Activated CD4-positive, alpha-beta T cell treated with anti-CD3 and anti-CD28 coated beads, Interleukin-2, amount 50 U/mL, for 4 hours (primary cell): ENCODE measurements at places on chromosomes 3 and 15.

- no peak for DNase-seq
These were observed 112.7 kb downstream of the KLF13 start for GRCh38 chr15:31439328-31439727.

DNA sequence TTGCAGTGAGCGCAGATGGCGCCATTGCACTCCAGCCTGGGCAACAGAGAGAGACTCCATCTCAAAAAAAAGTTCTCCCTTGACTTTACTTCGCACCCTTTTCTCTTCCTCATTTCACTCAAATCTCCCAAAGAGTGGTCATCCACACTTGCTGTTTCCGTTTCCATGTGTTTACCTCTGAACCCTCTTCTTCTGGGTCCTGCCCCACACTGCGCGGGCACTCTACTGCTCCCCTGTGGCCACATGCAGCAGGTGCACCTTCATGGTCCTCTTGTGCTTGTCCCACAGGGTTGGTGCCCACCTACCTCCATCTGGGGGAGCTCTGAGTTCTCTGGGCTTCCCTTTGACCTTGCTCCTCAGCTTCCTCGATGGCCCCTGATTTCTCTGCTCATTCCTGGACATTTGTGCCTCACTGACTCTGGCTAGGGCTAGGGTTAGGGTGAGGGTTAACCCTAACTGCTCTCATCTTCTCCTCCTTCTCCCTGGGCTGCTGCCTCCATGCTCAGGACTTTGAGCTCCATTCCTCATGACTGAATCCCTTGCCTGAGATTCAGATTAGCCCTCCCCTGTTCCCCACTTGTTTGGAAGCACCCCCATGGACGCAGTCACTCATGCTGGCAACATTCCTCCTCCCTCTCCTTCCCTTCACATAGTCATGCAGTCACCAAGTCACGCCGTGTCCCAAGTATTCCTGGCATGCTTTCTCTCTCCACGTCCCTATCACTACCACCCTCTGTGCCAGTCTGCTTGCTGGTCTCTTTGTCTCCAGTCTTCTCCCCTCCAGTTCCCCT is 26.6 kb upstream of the KY start:
- DNase-seq: no peak

GRCh38 chr3:71989165-71989564 is 204.2 kb upstream of the PROK2 start:
- DNase-seq: no peak

DNA sequence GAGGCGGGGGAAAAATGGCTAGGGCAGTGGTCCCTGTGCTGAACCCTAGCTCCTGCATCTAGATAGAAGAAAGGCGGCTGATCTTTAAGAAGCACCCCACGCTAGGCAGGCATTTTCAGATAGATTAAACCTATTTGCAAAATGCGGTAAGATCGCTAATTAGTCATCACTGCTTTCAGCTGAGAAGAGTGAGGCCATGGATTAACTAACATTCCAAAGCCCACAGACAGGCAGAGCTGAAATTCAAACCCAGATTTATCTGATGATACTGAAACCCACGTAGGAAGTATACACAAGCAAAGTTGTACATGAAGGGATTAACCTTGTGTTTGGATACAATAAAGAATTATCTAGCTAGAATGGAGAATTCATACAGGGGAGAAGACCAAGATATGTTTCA is 4.8 kb downstream of the ADPGK start:
- no peak for DNase-seq

DNA sequence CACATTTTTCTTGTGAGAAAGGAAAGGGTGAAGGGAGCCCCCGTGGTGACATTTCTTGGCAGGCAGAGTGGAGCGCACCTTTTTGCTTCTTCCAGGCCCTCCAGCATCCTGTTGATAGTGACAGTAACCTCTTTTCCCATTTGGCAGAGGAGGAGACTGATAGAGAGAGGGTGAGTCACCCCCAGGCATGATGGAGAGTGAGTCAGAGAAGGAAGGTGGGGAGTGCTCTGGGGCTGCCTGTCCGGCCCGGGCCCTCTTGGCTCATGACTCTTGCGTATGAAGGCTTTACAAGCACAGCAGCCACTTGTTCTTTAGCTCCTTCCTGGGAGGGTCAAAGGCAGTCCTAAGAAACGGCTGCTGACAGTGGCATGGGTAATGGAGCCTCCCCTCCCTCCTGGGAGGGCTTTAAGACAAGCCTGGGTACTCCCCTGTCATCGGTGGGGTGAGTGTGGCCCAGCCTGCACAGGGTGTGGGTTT is 16.0 kb downstream of the ANKRD63 start:
- DNase-seq: no peak

DNA sequence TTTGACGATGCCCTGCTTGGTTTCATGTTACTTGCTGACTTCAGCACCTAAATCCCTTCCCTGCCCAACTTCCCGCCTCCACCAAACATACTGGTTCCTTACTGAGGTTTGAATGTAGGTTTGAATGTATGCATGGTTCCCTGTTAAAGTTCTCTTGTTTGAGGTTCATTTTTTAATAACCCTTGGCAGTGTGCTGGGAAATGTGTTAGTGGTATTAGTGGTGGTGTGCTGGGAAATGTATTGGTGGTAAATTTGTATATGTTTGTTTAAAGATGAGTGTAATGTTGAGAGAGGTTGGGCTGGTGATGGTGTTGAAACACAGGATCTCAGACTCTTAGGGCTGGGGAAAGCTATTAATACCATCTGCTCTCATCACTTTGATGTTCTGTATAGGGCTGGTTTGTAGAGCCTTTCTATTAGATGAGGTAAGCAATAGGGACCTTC is 392.7 kb downstream of the PTPRG start:
- DNase-seq: no peak

DNA sequence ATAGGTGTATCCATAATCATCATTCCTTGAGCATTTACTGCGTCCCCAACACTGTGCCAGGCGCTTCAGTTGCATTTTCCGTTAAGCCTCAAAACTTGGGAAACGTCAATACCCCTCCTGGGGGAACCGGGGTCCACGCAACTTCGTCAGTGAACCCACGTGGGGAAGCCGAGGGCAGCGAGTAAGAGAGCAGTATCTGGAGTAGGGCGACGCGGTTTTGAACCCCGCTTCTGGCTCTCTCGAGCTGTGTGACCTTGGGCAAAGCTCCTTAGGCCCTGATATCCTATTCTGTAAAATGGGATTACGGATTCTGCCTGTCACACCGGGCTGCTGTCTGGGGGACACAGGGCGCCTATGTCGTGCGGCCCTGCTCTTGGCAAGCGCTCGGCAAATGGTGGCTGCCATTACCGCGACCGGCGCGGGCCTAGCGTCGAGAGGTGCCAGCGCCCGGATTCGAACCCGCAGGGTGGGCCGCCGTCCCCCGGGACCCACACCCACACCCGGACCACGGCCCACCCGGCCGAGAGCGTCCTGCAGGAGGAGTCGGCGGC is 590 bp downstream of the POLG start:
- DNase-seq: no peak

DNA sequence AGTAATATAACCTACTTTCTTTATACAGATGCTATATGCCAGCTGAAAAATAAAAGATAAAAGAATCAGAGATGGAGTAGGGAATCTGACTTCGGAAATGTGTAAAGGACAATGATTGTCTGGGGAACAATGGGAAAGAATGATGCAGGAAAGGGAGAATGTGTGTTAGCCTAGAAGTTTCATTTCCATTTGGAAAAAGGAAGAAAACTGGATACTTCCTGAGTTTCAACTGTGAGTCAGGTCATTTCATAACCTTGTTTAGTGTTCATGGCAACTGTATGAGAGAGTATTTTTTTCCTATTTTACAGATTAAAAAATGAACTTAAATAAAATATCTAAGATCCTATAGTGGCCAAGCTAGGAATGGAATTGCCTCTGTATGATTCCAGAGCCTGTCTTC is 261.3 kb upstream of the NECTIN3 start:
- no peak for DNase-seq

GRCh38 chr3:128549283-128550112 is 56.5 kb upstream of the GATA2 start:
- DNase-seq: no peak

GRCh38 chr3:42901073-42901415 is 4.9 kb upstream of the ZNF662 start:
- DNase-seq: no peak

GRCh38 chr3:59245859-59246501 is 196.2 kb upstream of the CFAP20DC start:
- no peak for DNase-seq

GRCh38 chr3:89787485-89787884 is 680.1 kb downstream of the EPHA3 start:
- no peak for DNase-seq

- no peak for DNase-seq
These were observed 302.0 kb downstream of the DIPK2A start for GRCh38 chr3:144273601-144274000.

GRCh38 chr15:100265641-100266035 is 76.1 kb downstream of the ADAMTS17 start:
- DNase-seq: no peak

- DNase-seq: no peak
These were observed 21.1 kb upstream of the ATP8B4 start for GRCh38 chr15:50140098-50140497.

DNA sequence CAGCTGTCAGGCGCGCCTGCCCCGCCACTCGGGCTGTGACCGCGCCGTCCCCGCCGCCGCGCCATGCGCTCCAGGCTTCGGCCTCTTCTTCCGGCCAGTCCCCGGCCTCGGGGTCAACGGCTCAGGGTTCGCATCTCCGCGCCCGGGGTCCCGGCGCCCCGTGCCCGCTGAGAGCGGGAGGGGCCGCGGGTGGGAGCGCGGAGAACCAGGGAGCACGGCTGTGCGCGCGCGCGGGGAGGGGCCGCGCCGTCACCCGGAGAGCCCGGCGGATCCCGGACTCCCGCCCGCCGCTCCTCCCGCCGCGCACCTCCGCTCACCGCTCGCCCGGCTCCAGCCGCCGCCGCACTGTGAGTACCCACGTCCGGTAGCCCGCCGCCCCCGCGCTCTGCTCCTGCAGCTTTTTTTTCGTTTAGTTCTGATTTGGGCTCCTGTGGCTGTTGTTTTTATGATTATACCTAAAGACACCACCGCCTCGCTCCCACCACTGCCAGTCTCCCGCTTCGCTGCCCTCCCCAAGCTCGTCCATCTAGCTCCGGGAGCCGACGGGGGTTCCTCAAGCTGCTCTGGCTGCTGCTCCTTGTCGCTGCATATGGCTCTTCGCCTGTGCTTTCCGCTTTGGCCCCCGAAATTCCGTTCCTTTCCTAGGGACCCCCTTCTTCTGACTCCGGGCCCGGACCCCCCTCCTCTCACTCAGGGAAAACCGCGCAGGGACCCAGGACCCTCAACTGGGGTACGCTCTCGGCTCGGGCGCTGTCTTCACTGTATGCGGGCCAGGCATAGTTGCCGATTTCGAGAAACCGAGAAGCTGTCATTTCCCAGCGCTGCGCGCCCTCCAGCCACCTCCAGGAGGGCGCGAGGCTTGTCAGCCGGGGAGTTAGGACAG is 1.8 kb upstream of the SKOR1 start:
- no peak for DNase-seq

GRCh38 chr3:17195856-17196604 is 311.3 kb downstream of the PLCL2 start:
- no peak for DNase-seq

DNA sequence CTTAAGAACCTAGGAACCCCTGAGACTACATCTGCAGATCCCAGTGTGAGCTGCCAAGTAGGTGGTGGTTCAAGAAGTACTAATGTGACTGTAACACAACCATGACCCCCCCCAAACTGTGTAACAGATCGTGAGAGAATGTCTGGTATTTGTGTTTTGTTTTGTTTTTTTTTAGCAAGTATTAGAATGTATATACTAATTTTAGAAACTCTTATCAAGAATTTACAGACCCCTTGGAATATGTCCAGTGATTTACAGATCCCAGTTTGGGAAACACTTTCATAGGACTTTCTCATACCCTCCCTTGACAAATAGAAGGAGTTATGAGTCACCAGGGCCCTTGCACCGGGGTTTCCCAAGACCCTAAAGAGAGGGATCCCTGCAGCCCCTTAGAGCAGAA is 79.8 kb downstream of the SEMA5B start:
- DNase-seq: no peak
